ENCODE measurements at places on chromosomes 2 and 18. TPM values are rescaled to one million over a fixed set of nuclear protein-coding genes. Genes with fewer than 3 reads are reported as not detected.

The SKOR2 gene
- not detected for total RNA-seq

The ELOA2 gene
- not detected for total RNA-seq

The MC4R gene
- total RNA-seq = not detected

GRCh38 chr2:11775384-11775783 lies 29.0 kb downstream of the LPIN1 start:
- no peak for DNase-seq

DNA sequence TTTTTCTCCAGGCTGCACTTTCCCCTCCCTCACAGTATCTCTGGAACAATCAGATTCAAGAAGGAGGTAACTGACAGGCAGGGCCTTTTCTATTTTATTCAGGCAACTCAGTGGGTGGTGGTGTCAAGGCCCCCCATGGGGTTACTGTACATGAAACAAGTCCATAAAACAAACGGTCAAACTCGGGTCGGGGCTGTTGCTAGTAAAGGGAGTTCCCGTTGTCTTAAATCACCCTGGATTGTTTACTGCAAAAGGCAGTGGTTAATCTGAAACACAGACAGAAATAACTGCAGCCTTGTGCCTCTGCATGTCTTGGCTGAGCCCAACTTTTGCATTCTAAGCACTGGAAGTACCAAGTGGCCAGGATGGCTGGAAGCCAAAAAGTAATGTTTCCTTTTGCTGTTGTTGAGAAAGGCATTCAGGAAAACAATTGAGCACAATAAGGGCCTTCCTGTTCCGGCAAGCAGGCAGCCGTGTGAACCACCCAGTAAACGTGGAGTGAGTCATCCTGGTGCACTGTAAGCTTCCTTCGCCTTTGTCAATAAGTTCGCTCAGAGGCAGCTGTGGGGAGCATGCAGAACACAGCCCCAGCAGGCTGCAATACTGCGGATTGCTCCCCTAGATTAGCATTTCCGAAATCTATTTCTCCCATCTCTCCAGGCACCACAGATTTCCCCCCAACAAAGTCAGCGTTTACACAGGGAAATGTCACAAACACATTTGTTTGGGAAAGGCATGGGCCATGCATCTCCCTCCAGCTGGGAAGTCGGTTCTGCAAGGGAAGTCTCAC lies 149.6 kb downstream of the IRS1 start:
- DNase-seq = peak; percentile 86

The UGT1A10 gene
- total RNA-seq = 82.9 TPM

- no peak for DNase-seq
Observed at GRCh38 chr18:79786304-79786703, 11.4 kb upstream of the KCNG2 start.

The PXDN gene
- total RNA-seq = 20.0 TPM

DNA sequence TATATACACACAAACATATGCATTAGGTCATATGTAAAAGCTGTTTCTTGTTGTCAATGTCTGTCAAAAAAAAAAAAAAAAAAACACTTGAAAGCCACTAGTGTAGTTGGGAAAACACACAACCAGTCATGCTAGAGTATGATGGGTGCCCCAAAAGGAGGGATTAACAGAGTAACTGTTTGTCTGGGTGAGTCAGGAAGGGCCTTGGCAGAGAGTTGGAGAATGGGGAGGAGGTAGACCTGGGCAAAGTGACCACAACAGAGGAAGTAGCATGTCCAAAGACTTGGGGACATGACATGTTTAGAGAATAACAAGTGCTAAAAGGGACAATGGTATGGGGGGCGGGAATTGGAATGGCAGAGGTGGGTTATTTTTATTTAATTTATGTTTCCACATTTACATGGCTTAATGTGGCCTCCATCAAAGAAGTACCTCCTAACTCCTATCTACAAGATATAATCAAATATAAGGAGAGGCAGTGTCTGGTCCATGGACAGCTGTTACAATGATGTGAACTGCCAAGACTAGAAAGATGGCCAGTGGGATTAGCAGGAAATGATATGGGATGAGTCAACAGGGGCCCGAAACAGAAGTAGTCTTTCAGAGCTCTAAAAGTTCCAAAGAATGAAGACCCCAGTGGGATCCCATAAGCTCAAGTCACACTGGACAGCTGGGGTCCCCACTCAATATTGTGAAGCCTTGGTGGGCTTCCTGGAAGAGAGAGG lies 99.9 kb upstream of the ZFP36L2 start:
- no peak for DNase-seq

The GALNT14 gene
- 0.45 TPM for total RNA-seq

DNA sequence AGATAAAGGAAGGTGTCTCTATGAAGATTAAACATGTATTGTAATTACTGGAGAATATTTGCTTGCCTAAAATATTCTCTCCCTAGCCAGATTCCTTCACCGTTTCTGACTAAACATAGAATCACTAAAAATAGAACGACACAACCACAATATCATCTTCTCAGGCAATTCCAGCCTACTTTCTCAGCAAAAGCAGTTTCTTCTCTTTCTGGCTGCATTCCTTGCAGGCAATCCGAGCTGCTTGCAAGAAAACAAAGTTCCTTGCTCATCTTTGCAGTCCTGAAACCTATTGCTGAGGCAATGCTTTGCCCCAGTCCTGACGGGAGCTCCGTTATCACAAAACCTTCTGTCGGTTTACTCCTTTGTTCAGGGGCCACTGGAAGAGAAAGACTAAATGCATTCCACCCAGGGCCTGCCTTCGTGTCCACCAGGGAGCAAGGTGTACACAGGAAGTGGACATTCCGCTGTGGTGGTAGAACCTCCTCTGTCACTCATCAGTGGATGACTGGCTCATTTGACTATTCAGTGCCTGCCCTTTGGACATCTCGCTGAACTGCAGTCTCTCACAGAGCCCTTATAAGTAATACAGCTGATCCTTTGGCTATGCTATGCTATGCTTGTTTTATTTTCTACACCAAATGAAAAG lies 239.2 kb upstream of the DOK6 start:
- DNase-seq = no peak

- DNase-seq = no peak
Observed at GRCh38 chr2:181655519-181655918, 1.4 kb downstream of the CERKL start.

The TUBB6 gene
- total RNA-seq = 7.8 TPM

The L3MBTL4 gene
- total RNA-seq = 3.8 TPM

DNA sequence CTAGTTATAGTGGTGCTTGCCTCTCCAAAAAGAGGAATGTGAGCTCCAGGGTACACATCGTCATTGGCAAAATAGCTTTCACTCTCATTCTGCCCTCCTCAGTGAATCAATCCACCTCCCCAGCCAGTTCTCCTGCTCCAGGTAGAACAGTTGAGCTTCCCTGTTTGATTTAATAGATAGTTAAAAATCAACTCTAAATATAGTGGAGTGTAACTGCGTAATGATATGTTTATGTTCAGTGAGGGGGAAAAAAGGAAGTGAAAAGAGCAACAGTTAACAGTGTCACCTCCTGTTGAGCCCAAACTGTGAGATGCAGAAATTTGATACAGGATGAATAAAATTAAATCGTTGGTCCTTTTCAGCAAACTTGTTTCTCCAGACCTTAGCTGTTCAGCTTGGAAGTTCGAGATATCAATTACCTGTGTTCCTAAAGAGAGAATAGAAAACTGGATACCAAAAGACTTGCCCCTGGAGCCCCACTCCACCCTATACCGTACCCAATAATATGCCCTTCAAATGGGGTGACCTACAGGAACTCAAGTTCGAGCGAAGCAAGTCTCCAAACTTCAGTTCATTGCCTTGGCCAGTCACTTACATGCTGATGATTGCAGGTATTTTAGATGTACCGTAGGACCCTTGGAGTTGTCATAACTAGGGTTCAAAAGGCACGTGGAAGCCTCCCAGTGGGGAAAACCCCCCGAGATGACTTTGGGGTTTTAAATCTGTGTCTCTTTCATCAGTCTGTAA lies 708.4 kb downstream of the RNF144A start:
- no peak for DNase-seq

DNA sequence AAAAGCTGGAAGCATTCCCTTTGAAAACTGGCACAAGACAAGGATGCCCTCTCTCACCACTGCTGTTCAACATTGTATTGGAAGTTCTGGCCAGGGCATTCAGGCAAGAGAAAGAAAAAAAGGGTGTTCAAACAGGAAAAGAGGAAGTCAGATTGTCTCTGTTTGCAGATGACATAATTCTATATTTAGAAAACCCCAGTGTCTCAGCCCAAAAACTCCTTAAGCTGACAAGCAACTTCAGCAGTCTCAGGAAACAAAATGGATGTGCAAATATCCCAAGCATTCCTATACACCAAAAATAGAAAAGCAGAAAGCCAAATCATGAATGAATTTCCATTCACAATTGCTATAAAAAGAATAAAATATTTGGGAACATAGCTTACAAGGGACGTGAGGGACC lies 11.1 kb downstream of the SLC8A1 start:
- no peak for DNase-seq

- no peak for DNase-seq
Observed at GRCh38 chr2:29293830-29294438, 178.7 kb downstream of the CLIP4 start.

The DNAH6 gene
- total RNA-seq = 1.8 TPM

The CNDP1 gene
- not detected for total RNA-seq

DNA sequence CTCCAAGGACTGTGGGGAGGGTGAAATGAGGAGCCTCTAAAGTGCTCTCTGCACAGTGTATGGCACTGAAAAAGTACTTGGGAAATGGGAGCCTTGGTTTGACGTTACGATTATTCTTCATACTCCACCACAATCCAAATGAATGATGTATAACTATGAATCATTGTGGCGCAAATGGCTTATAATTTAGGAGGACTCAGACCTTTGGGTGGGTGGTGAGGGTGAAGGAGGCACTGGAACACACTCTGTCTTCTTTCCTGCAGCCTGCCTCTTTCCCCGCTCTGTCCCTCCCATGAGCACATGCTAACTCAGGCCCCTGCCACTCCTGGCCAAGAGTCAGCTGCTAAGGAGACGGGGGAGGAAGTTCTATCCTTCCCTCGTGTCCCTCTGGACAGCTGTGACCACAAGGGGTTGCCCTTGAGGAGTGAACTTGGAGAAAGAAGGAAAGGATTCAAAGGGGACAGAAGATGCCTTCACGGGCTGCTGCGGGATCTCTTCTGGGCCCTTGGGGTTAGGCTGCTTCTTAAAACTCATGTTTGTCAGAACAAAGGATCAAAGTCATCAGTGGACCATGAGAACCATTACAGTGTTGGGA lies 36.5 kb downstream of the POLR1A start:
- DNase-seq = no peak

DNA sequence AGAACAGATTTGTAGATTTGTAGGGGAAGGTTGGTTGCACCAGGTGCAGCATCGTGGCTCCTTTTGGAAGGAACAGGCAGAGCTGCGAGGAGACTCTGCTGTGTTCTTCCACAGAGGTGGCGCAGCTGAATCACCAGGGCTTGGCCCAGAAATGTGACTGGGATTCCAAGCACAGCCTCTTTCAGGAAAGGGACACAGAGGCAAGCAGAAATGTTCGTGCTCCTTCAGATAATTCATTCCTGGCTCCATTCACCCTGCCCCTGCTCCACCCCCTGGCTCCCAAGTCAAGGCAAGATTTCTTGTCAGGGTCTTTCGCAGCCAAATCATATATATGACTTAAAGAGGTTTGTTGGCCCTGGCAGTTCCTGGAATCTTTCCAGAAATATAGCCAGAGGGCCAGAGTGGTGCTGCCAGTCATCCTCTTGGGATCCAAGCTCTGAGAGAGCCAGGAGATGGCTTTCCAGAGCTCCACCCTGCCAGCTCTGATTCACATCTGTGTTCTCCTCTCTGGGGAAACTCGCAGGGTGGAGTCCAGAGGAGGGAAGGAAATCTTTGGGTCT lies 203.9 kb upstream of the TANK start:
- peak; percentile 24 for DNase-seq

GRCh38 chr2:28142386-28142785 lies 250.3 kb upstream of the FOSL2 start:
- no peak for DNase-seq

DNA sequence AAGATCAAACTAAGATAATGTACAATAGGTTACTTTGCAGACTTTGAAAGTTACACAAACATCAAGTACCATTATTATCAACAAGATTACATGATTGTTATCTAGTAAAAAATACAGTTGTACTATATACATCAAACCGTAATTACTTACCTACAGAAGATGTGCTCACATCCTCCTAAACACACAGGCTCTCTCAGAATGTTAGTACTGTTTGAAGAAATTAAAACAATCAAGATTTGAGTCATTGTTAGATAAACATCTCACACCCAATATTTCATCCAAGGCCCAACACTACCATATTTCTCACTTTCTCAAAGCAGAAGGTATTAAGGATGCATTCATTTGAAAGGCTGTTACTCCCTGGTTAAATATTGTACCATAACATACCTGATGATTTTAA lies 12.6 kb downstream of the BARD1 start:
- no peak for DNase-seq

GRCh38 chr2:215793747-215794595 lies 219.4 kb downstream of the MREG start:
- peak; percentile 44 for DNase-seq

- no peak for DNase-seq
Observed at GRCh38 chr18:24002479-24002878, 12.1 kb upstream of the TTC39C start.

DNA sequence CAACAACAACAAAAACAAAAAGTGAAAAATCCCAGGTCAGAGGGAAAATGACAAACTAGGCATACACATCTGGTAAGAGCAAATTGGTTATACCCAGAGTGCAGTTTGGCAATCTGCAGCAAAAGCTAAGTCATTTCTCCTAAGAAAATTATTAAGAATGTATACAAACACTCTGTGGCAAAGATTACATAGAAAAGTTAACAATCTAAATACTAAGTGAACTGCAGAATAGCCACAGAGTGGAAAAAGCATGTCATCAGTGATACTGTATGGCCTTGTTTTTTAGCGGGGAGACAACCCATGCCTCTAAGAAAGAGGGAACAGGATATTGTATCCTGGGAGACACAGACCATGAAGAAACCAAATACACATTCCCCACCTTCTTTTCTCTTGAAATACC lies 136.0 kb upstream of the ITGB6 start:
- no peak for DNase-seq

GRCh38 chr2:149664896-149665295 lies 77.3 kb upstream of the MMADHC start:
- no peak for DNase-seq

The GREB1L gene
- 0.58 TPM for total RNA-seq

GRCh38 chr18:29882620-29883019 lies 1159.9 kb downstream of the DSC3 start:
- DNase-seq = no peak

The ADCYAP1 gene
- 0.32 TPM for total RNA-seq

The CIDEA gene
- total RNA-seq = not detected

GRCh38 chr2:65589667-65590066 lies 157.3 kb upstream of the SPRED2 start:
- DNase-seq = no peak

The LYG2 gene
- total RNA-seq = not detected

GRCh38 chr2:171491292-171491691 lies 31.0 kb upstream of the CYBRD1 start:
- no peak for DNase-seq

GRCh38 chr2:130749078-130749477 lies 6.3 kb upstream of the AMER3 start:
- DNase-seq = no peak

The IFIH1 gene
- total RNA-seq = 21.1 TPM

- no peak for DNase-seq
Observed at GRCh38 chr2:168907940-168908662, 7.0 kb downstream of the G6PC2 start.

- DNase-seq = no peak
Observed at GRCh38 chr2:221431477-221431876, 140.6 kb downstream of the EPHA4 start.

Measured in colonic mucosa (tissue), 4 donors.